ENCODE measurements at places on chromosomes 6 and 20.

GRCh38 chr6:166803471-166803870 is 152.9 kb downstream of the RNASET2 start:
- no peak for DNase-seq

GRCh38 chr20:50136822-50137599 is 16.5 kb downstream of the PEDS1 start:
- no peak for DNase-seq

DNA sequence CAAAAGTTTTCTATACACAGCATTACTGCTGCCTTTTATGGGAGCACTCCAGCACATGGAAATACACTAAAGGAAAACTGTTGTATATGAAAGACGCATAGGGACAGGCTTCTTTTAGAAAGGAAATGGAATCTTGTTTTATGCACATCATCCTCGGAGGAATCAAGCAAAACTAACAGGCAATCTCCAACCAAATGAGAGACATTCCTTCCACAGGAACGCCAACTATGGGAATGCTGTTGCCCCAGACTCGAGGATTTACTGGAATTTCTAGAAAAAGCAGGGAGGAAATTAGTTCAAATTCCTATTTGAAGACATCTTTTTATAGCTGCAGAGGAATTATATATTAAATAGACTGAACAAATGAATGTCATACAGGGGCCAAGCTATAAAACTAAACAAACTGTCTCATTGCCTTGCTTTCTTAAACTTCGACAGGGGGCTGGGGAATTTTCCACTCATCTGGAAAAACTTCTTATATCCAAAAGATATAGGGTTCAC is 52.2 kb downstream of the LYRM4 start:
- DNase-seq, result no peak

GRCh38 chr6:132320007-132320406 is 81.3 kb downstream of the MOXD1 start:
- peak; percentile 73 for DNase-seq

GRCh38 chr20:36777167-36777566 is 3.6 kb upstream of the DSN1 start:
- no peak for DNase-seq

- DNase-seq, result no peak
Measured at GRCh38 chr6:118589186-118589585, 41.1 kb downstream of the PLN start.

DNA sequence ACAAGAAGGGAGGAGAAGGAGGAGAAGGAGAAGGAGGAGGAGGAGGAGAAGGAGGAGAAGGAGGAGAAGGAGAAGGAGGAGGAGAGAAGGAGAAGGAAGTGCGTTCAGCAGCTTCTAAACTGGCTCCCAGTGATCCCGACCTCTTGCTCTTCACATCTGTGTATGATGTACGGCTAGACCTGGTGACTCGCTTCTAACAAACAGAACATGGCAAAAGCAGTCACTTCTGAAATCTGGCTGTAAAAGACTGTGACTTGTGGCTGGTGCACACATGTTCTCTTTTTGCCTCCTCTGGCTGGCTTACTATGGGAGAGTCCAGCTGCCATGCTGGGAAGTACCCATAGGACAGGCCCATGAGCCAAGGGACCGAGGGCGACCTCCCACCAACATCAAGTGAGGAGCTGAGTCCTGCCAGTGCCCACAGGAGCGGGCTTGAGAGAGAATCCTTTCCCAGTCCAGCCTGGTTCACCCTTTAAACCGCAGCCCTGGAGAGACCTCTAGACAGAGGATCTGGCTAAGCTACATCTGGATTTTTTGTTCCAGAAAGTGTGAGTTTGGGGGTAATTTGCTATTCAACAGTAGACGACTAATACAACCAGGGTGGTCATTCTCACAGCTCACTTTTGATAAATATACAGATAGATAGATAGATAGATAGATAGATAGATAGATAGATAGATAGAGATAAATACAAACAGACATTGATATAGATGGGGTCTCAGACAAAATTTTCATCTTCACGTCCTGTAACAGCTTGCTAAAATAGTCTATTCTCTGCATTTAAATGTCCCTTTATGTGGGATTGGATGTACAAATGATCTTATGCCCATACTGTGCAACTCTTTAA is 42.3 kb downstream of the RPP40 start:
- DNase-seq, result no peak

DNA sequence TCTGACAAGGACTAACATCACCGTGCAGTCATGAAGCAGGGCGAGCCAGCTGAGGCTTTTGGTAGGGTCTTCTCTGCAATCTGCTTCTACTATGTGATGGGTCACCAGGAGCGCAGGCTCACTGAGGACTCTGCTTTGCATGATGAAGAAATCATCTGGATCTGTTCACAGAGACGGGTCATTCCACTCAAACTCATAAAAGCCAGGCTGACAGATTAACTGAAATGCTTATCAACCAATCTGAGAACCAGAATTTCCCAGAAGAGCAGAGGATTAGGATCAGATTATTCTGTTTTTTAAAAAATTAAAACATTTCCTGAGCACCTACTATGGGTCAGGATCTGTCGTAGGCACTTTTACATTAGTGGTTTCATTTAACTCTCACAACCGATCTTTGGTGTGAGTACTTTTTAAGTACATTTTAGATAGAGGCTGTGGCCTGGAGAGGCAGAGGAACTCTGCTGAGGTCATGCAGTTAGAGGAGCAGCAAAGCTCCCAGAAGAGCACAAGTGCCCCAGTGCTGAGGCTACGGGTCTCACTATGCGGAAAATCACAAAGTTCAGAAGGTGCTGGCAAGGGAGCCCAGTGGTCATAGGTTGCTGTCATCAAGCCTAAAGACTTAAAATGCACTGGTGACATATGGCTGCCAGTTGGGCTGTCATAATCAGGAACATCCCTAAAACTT is 109.1 kb downstream of the BACH2 start:
- DNase-seq, result no peak

DNA sequence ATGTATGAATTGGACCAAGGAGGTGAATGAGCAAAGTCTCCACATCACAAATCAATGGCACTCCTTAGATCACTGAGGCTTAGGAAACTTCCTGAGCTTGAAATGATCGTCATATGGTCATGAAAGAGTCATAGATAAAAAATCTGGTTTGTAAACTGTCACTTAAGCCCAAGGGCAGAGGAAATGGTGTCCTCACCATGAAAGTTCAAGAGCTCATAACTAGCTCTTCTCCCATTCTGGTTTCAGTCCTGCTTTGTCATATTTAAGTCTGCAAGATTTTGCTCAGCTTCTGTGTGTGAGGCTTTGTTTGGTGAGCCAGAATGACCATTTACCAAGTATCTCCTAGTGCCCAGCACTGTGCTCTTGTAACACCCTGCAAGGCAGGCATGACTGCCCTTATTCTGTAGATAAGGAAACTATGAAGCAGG is 60.5 kb downstream of the GJA10 start:
- no peak for DNase-seq

GRCh38 chr6:157240059-157240959 is 83.0 kb downstream of the TMEM242 start:
- no peak for DNase-seq

DNA sequence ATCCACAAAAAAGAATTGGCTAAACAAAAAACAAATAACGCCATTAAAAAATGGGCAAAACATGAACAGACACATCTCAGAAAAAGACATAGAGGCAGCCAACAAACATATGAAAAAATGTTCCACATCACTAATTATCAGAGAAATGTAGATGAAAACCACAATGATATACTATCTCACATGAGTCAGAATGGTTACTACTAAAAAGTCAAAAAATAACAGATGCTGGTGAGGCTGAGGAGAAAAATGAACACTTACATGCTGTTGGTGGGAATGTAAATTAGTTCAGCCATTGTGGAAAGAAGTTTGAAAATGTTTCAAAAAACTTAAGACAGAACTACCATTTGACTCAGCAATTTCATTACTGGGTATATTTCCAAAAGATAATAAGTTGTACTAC is 430.1 kb upstream of the JAG1 start:
- DNase-seq, result no peak

GRCh38 chr6:722077-722524 is 29.2 kb upstream of the EXOC2 start:
- peak; percentile 90 for DNase-seq

- peak; percentile 60 for DNase-seq
Measured at GRCh38 chr20:3887876-3888620, 1.1 kb upstream of the PANK2 start.

- DNase-seq, result no peak
Measured at GRCh38 chr6:154463573-154464419, 46.7 kb downstream of the CNKSR3 start.

DNA sequence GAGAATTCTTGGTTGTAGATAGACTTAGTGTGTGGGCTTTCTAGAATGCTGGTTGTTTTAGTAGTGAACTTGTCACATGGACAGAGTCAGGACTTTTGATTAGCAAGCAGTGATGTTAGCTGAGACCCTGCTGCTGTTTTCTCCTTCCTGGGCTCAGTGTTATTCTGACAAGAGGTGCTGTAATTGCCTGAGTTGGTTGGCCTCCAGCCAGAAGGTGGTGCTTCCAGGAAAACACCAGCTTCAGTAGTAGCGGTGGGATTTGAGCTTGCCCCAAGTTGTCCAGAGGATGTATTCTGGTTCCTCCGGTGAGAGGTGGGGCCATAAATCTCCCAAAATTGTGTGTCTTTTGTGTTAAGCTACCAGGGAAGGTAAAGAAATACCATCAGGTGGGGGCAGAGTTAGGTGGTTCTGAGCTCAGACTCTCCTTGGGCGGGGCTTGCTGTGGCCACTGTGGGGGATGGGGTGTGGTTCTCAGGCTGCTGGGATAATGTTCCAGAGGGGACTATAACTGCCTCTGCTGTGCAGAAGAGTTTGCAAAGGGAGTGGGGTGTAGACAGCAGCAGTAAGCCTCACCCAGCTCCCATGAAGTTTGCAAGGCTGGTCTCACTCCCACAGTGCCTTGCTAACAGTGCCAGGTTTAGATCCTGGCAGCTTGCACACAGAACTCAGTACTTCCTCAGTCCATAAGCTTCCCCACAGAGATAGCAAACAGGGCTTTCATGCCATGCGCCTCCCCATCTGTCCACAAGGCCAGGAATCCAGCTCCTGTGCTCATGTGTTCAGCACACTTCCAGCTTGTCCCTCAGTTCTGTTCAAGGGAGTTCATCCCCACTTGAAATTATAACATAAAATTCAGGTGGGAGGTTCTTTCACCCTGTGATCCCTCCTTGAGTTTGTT is 278.4 kb upstream of the PTCHD4 start:
- DNase-seq, result no peak
